ENCODE measurements at places on chromosomes 12 and 14.

DNA sequence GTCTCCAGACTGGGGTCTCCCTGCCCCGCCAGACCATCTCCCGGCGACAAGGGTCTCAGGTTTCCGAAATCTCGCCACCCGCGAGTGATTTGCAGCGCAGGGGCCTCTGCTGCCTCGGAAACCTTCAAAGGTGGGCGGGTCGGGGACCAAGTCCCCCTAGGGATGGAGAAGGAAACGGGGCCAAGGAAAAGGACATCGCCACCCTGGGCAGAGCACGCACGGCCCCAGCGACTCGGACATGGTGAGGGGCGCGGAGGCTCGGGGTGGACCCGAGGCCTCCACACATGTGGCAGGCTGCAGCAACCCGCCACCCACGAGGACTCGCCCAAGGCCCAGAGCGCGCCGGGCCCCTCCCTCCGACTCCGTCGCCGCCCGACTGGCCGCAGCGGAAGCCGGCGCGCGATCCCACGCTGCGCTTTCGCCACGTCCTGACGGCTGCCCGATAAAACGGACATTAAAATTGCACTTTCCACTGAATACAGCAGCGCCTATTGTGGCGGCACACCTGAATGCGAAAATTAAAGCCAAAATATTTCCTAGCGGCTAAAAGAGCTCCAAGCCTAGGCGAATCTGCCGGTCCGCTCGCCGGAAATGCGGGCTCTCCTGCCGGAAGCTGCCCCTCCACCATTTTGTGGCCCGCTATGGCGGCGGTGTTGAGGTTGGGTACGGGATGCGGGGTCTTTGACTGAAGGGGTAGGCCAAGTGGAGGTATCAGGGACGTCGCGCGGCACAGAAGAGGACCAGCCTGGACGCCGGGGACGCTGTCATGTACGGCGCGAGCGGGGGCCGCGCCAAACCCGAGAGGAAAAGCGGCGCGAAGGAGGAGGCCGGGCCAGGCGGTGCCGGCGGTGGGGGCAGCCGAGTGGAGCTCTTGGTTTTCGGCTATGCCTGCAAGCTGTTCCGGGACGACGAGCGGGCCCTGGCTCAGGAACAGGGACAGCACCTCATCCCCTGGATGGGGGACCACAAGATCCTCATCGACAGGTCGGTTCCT lies at the start of gene SFSWAP:
SFSWAP (plus strand) TSS at position 627 of the 994 bp plus-strand sequence; CDS start at position 767, 140 bp downstream.
- DNase-seq = peak; percentile 92

DNA sequence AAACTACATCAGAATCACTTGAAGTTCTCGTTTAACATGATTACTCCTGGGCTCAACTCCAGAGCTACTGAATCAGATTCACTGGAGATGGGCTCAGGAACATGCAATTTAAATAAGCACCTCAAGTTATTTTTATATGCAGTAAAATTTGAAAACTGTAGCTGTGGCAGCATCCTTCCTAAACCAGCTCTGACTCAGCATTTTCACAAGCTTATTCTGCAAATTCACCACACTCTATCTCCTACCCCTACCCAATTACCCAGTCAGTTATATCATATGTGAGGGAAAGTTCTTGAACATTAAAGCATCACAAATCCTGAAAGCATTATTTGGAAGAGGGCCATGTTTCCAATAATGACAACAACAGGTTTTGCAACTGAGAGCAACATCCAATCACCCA lies 24.2 kb upstream of the LRRC9 start:
- DNase-seq = no peak

- DNase-seq = no peak
Observed at GRCh38 chr12:41437563-41437962, 249.4 kb downstream of the PDZRN4 start.

- DNase-seq = no peak
Observed at GRCh38 chr14:94946244-94946643, 176.3 kb upstream of the GSC start.

DNA sequence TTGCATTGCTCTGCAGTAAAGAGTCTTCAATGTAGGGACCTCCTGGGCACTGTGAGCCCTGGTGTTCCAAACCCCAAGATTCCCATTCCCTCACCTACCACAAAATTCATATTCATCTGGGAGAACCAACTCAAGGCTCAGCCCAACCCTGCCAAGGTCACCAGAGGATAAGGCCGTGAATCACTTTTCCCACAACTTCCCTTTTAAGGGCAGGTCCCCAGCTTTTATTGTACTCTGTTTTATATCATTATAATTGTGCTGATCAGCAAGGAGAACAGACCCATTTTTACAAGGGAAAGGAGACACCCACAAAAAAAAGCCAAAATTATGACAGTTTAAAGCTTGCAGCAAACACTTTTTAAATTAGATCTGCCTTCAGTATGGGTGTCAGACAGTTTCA lies 363.0 kb upstream of the FKBP4 start:
- no peak for DNase-seq

- DNase-seq = no peak
Observed at GRCh38 chr14:100691395-100692056, 35.2 kb upstream of the DLK1 start.
